ENCODE measurements at places on chromosomes 16 and 17. TPM values are rescaled to one million over a fixed set of nuclear protein-coding genes. Genes with fewer than 3 reads are reported as not detected.

The SLC16A5 gene
- total RNA-seq: 4.4 TPM

The PITPNM3 gene
- 0.57 TPM for total RNA-seq

The TXNDC11 gene
- total RNA-seq: 24.0 TPM

The TBC1D26 gene
- not detected for total RNA-seq

The CD300H gene
- not detected for total RNA-seq

The TAT gene
- total RNA-seq: not detected

The C17orf100 gene
- total RNA-seq: 0.63 TPM

The CLEC10A gene
- total RNA-seq: not detected

The KRTAP9-4 gene
- total RNA-seq: not detected

The KRT23 gene
- total RNA-seq: not detected

The MLLT6 gene
- total RNA-seq: 19.1 TPM

The HNF1B gene
- not detected for total RNA-seq

The WNT3 gene
- 0.65 TPM for total RNA-seq

The HOXB4 gene
- 7.0 TPM for total RNA-seq

The MAPT gene
- 1.9 TPM for total RNA-seq

The ACAP1 gene
- not detected for total RNA-seq

The CDH11 gene
- 397 TPM for total RNA-seq

The C17orf107 gene
- total RNA-seq: 4.5 TPM

The PRPSAP1 gene
- 48.1 TPM for total RNA-seq

The BLMH gene
- total RNA-seq: 35.9 TPM

The ZNF624 gene
- 6.2 TPM for total RNA-seq

The WNK4 gene
- 0.45 TPM for total RNA-seq

The C1QTNF1 gene
- total RNA-seq: 42.1 TPM

The HSPB9 gene
- not detected for total RNA-seq

The TBX2 gene
- 4.1 TPM for total RNA-seq

The GUCY2D gene
- not detected for total RNA-seq

The ADAMTS18 gene
- 0.08 TPM for total RNA-seq

The SLC5A11 gene
- not detected for total RNA-seq

The GDPD1 gene
- 0.49 TPM for total RNA-seq

The IL17C gene
- not detected for total RNA-seq

The ITGB4 gene
- total RNA-seq: 0.09 TPM

The HIGD1B gene
- total RNA-seq: not detected

The GCGR gene
- total RNA-seq: not detected

The C16orf95 gene
- 3.4 TPM for total RNA-seq

The KRTAP3-1 gene
- not detected for total RNA-seq

The TMEM106A gene
- total RNA-seq: 4.3 TPM

The MT1A gene
- total RNA-seq: not detected

The SALL1 gene
- total RNA-seq: 0.16 TPM

The EFNB3 gene
- 0.90 TPM for total RNA-seq

The XAF1 gene
- 47.1 TPM for total RNA-seq

The TMEM11 gene
- total RNA-seq: 17.5 TPM

The RSKR gene
- 4.3 TPM for total RNA-seq

The CD300LB gene
- not detected for total RNA-seq

The MKS1 gene
- total RNA-seq: 10.6 TPM

The COX6A2 gene
- not detected for total RNA-seq

The NHLRC4 gene
- 2.0 TPM for total RNA-seq

The LASP1 gene
- 65.6 TPM for total RNA-seq

The PHAF1 gene
- total RNA-seq: 15.9 TPM

The CMTM1 gene
- not detected for total RNA-seq

The IL4R gene
- total RNA-seq: 82.3 TPM

The KRTAP4-3 gene
- not detected for total RNA-seq

The PPP1R27 gene
- not detected for total RNA-seq

The SP6 gene
- total RNA-seq: not detected

The KRTAP1-1 gene
- total RNA-seq: not detected

The PLXDC1 gene
- 3.3 TPM for total RNA-seq

The MARVELD3 gene
- total RNA-seq: not detected

The P2RX1 gene
- not detected for total RNA-seq

The WRAP53 gene
- total RNA-seq: 11.0 TPM

The SDR42E2 gene
- not detected for total RNA-seq
